Tibial nerve (tissue), 4 donors: ENCODE measurements at places on chromosomes 7 and 10. TPM values are rescaled to one million over a fixed set of nuclear protein-coding genes. Genes with fewer than 3 reads are reported as not detected.
A peak's percentile ranks its signal among the peaks of the same experiment; 100 is the strongest.

The GIMAP4 gene
- total RNA-seq: 23.7 TPM

DNA sequence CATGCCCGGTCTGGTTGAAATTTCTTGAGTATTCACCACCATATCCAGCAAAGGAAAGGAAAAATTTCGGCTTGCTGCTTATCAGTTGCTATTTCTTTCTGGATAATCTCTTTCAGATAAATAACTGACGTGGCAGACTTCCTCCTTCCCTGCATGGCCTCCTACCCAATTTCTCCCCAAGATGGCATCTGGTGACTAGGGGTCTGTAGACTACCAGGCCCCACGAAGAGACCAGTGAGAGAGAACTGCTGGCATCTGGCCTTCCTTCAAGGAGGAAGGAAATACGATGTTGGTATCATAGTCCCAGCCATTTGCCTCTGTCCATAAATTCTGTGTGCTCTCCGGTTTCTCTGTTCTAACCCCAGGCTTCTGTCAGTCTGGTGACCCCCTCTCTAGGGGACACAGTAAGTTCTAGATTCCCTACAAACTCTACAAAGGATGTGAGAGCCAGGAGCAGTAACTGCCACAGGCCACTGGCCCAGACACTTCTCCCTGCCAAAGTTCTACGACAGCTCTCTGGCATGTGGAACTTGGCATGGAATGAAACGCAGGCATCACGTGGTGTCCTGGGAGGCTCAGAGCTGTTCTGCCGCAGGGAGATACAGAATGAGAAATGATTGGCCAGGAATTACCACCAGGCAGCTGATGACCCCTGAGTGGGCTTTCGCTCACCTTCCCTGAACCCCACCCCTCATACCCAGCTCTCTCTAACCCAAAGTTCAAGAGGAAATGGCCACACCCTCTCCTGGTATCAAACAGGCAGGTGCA is 30.0 kb upstream of the MSRB2 start:
- H3K27ac ChIP-seq: no peak overlapping the region
- H3K36me3 ChIP-seq: no peaks in the 10 kb centered on the region
- no peaks in the 10 kb centered on the region for H3K4me1 ChIP-seq
- H3K4me3 ChIP-seq: no peak overlapping the region
- H3K27me3 ChIP-seq: no peaks in the 10 kb centered on the region
- DNase-seq: peak; percentile 60

The FOXI2 gene
- 0.59 TPM for total RNA-seq

The PRKAR2B gene
- total RNA-seq: 54.0 TPM

- H3K4me3 ChIP-seq: no peak overlapping the region
- peaks cover 57% of the 10 kb centered on the region for H3K4me1 ChIP-seq
- H3K27me3 ChIP-seq: no peaks in the 10 kb centered on the region
- no peaks in the 10 kb centered on the region for H3K36me3 ChIP-seq
- DNase-seq: no peak
These were observed 180.7 kb downstream of the CPEB3 start for GRCh38 chr10:92110039-92110794.

The TMEM196 gene
- not detected for total RNA-seq

DNA sequence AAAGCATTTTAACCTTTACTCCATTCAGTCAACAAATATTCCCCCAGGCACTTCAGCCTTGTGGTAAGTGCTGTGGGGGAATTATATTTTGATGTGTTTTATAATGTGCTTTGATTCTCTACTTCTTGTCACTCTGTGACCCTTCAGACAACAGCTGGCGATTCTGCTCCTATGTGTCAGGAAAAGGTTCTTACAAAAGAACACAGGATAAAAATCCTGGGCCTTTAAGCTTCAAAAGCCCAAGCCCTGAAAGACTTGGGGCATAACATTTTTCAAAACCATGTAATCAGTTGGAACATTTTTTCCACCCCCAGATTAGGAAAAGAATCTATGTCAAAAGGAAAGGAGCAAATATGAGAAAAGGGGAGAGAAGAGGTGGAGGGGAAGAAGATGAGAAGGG is 37.8 kb upstream of the LRRC17 start:
- H3K27me3 ChIP-seq: no peaks in the 10 kb centered on the region
- no peak overlapping the region for H3K27ac ChIP-seq
- peaks cover 17% of the 10 kb centered on the region for H3K36me3 ChIP-seq
- no peak overlapping the region for H3K4me3 ChIP-seq
- peaks cover 8% of the 10 kb centered on the region for H3K4me1 ChIP-seq
- DNase-seq: no peak

DNA sequence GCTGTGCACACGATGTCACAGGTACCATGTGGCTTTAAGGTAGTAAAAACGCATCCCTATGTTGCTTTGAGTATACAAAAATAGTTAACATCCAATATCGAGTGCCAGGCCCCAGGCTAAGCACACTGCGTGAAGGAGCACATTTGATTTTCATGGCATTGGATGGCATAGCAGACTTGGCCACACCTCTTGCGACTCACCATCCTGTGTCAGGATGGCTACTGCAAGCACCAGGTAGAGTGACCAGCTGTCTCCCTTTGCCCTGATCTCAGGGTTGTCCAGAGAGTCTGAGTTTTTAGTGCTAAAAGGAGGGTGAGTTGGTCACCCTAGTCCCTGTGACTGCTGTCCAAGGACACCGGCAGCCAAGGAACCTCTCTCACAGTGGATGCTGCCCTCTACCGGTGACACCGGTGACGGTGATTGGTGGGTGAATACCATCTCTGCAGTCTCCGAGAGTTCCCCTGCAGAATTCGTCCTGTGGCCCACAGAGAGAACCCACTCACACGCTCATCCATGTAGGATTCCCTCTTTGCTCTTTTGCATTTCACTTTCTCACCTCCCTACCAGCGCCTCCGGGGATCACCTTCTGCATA is 76.1 kb downstream of the BICC1 start:
- H3K4me3 ChIP-seq: no peak overlapping the region
- no peaks in the 10 kb centered on the region for H3K27me3 ChIP-seq
- no peaks in the 10 kb centered on the region for H3K36me3 ChIP-seq
- DNase-seq: no peak
- H3K27ac ChIP-seq: no peak overlapping the region

DNA sequence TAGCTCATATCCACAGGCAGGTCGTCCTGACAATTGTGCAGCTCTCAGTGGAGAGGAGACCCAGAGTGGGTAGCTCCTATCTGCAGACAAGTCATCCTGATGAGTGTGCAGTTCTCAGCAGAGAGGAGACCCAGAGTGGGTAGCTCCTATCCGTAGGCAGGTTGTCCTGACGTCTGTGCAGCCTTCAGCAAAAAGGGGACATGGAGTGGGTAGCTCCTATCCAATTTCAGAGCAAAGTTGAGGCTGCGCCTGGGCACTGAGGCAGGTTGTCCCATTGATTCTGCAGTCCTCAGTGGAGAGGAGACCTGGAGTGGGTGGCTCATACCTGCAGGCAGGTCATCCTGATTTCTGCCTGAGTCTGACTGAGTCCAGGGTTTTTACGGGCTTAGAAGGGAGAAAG is 111.8 kb downstream of the HPSE2 start:
- H3K4me1 ChIP-seq: no peaks in the 10 kb centered on the region
- H3K4me3 ChIP-seq: no peak overlapping the region
- DNase-seq: no peak

GRCh38 chr10:17365402-17365801 is 89.0 kb downstream of the ST8SIA6 start:
- H3K4me3 ChIP-seq: no peak overlapping the region
- no peaks in the 10 kb centered on the region for H3K4me1 ChIP-seq
- H3K27me3 ChIP-seq: no peaks in the 10 kb centered on the region

The LBX1 gene
- 0.60 TPM for total RNA-seq

The FGFBP3 gene
- 3.3 TPM for total RNA-seq

DNA sequence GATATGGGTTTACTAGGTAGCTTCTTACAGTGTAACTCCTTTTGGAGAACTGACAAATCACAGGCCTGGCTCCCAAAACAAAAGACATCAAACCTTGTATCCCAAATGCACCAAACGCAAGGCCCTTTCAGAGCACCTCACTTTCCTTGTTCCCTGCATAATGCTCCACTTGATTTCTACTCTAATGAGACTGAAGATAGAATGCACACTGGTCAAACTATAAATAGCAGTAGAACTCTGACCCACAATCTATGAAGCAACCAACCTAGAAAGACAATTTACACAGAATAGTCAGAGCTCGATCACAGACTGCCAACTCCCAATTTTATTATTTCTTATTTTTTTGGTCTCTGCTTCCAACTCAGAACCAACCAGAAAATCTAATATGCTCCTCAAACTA is 214.4 kb downstream of the CACNA2D1 start:
- H3K27me3 ChIP-seq: no peaks in the 10 kb centered on the region
- DNase-seq: no peak
- H3K4me1 ChIP-seq: no peaks in the 10 kb centered on the region

GRCh38 chr10:17380888-17381287 is 73.5 kb downstream of the ST8SIA6 start:
- H3K4me1 ChIP-seq: peaks cover 5% of the 10 kb centered on the region
- H3K4me3 ChIP-seq: no peak overlapping the region
- H3K27ac ChIP-seq: no peak overlapping the region
- no peak for DNase-seq

DNA sequence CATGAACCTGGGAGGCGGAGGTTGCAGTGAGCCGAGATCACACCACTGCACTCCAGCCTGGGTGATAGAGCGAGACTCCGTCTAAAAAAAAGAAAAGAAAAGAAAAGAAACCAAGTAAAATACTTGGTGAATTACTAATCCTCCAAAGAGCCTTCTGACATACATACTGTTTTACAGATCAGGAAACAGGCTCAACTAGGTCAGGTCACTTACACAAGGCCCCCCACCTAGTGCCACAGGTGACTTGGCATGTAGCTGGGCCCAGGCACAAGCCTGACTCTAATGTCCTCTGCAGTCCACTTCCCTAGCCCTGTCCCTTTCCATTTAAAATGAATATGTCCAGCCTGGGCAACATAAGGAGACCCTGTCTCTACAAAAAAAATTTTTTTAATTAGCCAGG is 157.0 kb downstream of the TPST1 start:
- H3K36me3 ChIP-seq: no peaks in the 10 kb centered on the region
- no peak overlapping the region for H3K4me3 ChIP-seq
- DNase-seq: no peak
- no peaks in the 10 kb centered on the region for H3K4me1 ChIP-seq
- no peaks in the 10 kb centered on the region for H3K27me3 ChIP-seq

The HPS1 gene
- 79.2 TPM for total RNA-seq

DNA sequence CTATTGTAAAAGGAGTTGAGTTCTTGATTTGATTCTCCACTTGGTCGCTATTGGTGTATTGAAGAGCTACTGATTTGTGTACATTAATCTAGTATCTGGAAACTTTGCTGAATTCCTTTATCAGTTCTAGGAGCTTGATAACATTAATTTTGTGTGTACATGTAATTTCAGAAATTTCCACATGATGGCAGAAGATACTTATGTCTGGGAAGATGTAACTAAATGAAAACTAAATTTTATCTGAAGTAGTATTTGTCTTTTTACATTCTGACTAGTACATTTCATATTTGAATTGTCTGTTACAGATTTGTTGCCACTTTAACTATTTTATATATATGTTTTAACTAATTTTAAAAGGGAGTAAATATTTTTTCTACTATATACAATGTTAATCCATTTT is 27.6 kb downstream of the SDHAF3 start:
- no peak overlapping the region for H3K27ac ChIP-seq
- H3K4me1 ChIP-seq: no peaks in the 10 kb centered on the region
- no peak for DNase-seq
- H3K27me3 ChIP-seq: no peaks in the 10 kb centered on the region

- H3K4me1 ChIP-seq: no peaks in the 10 kb centered on the region
- H3K27me3 ChIP-seq: no peaks in the 10 kb centered on the region
- no peak overlapping the region for H3K27ac ChIP-seq
- no peak overlapping the region for H3K4me3 ChIP-seq
- DNase-seq: no peak
These were observed 39.6 kb downstream of the VSTM4 start for GRCh38 chr10:49075743-49076142.

DNA sequence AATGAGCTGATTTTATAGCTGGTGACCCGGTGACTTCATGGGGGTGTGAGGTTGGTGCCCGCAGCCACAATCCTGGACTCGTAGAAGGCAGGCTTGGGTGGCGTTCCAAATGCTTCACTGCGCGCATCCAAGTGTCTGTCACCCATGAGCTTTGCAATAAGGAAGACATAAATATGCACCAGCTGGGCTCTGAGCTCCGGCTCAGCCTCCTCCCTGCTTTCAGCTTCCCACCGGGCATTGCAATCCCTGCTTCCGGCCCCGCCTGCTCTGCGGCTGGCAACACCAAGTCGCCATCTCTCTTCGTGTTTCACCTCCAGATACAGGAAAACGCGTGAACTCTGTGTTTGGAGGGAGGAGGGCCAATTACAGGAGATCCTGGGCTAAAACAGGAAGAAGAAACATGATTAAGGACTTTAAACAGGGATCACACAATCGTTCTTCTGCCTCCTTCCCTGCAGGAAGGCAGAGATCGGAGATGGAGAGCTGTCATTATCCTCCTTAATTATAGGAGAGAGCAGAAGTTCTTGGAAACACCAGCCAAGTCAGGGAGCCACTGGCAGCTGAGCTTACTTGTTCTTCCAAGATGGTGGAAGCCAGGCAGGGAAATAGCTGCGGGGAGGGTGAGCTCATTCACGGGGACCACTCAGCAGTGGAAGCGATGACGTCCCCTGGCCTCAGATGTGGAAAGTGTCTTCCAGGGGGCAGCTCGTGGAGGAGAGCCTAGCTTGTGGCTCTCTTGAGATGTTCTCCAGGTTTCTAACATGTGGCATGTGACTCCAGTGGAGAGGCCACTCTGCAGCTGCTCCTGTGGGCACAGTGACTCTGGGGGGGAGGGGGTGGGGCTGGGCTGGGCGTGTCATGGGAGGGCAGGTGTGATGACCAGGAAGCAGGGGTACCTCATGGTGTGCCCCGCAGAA is 134.9 kb downstream of the CAMK1D start:
- no peak for DNase-seq
- H3K4me3 ChIP-seq: no peak overlapping the region
- H3K27ac ChIP-seq: no peak overlapping the region
- no peaks in the 10 kb centered on the region for H3K36me3 ChIP-seq

GRCh38 chr7:190196-190595 is 2.2 kb upstream of the FAM20C start:
- peak overlapping the region; percentile 94 for H3K27ac ChIP-seq
- H3K27me3 ChIP-seq: no peaks in the 10 kb centered on the region
- no peak overlapping the region for H3K4me3 ChIP-seq

The CALHM3 gene
- not detected for total RNA-seq

DNA sequence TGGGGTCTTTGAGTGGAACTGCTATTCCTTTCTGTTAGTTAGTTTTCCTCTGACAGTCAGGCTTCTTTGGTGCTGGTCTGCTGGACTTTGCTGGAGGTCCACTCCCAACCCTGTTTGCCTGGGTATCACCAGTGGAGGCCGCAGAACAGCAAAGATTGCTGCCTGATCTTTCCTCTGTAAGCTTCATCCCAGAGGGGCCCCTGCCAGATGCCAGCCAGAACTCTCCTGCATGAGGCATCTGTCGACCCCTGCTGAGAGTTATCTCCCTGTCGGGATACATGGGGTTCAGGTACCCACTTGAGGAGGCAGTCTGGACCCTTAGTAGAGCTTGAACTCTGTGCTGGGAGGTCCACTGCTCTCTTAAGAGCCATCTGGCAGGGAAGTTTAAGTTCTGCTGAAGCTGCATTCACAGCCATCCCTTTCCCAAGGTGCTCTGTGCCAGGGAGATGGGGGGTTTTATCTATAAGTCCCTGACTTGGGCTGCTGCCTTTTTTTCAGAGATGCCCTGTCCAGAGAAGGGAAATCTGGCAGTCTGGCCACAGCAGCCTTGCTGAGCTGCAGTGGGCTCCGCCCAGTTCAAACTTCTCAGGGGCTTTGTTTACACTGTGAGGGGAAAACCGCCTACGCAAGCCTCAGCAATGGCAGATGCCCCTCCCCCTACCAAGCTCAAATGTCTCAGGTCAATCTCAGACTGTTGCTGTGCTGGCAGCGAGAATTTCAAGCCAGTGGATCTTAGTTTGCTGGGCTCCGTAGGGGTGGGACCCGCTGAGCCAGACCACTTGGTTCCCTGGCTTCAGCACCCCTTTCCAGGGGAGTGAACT is 89.7 kb upstream of the CDK6 start:
- no peak overlapping the region for H3K4me3 ChIP-seq
- H3K4me1 ChIP-seq: no peaks in the 10 kb centered on the region
- no peaks in the 10 kb centered on the region for H3K27me3 ChIP-seq
- H3K36me3 ChIP-seq: no peaks in the 10 kb centered on the region
